ENCODE measurements at places on chromosomes 3 and 15.

- DNase-seq: no peak
These were observed 214.4 kb downstream of the ABHD5 start for GRCh38 chr3:43905157-43905556.

- DNase-seq: no peak
These were observed 413.4 kb upstream of the CFAP20DC start for GRCh38 chr3:59463253-59463652.

DNA sequence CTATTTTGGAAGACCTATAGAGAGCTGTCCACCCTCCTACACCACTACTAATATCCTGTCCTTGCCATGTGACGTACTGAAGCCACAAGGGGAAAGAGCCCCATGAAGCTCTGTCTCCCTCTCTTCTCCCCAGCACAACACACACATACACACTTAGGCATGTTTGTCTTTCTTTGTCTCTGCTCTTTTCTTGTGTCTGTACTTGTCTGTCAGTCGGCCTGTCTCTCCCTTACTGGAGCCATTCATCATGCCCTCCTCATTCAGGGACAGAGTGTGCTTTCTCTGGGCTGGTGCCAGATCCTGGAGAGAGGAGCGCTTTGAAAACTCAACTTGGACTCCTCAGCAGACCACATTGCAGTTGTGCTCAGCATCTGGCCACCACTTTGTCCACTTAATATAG lies 47.6 kb downstream of the PSMD6 start:
- no peak for DNase-seq

GRCh38 chr3:124781476-124782376 lies 51.5 kb downstream of the UMPS start:
- DNase-seq: no peak

DNA sequence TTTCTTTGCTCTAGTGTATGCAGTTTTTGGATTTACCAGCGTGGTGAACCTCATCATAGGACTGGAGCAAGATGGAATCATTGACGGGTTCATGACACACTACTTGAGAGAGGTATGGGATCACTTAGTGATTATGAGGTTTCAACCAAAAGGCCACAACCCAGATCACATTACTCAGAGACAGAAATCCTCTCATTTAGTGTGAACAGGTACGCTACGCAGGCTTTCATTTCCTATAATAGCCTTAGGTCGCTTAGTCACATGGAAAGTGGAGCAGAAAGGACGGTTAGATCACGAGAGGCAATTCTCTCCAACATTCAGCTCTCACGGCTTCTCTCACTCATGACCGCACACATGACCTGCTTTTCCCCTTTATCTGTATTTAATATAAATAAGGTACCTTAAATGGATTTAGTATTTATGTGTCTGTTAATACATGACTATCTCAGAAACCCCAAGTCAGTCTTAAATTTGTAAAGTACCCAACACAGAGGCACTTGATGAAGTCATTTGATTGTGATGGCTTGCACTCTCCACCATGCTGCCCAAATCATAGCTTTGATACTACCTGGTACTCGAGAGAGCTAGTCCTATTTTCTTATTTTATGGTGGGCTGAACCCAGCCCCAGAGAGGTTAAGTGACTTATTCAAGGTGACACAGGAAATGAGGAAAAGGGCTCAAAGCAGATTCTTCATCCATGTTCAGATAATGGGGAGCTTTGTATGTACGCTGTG lies 8.6 kb downstream of the TM6SF1 start:
- no peak for DNase-seq

DNA sequence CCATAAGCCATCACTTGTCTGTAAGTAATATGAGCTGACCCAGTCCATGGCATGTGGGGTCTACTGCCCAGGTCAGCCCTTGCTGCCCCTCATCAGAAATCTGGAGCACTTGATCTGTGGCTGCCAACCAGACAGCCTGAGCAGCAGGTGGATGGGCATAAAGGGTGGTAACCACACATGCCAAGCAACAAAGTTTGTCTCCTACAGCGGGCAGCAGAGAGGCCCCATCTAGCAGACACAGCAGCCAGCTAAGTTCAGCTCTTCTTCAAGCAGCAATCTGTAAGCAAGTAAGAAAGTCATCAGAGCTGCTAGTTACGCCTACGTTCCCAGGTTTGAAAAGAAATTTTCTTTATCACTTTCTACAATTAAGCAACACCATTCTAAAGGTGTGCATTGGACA lies 27.9 kb downstream of the CHCHD4 start:
- DNase-seq: no peak

All from H1 (cell line).